ENCODE measurements at places on chromosomes 12 and 14.
A peak's percentile ranks its signal among the peaks of the same experiment; 100 is the strongest.

DNA sequence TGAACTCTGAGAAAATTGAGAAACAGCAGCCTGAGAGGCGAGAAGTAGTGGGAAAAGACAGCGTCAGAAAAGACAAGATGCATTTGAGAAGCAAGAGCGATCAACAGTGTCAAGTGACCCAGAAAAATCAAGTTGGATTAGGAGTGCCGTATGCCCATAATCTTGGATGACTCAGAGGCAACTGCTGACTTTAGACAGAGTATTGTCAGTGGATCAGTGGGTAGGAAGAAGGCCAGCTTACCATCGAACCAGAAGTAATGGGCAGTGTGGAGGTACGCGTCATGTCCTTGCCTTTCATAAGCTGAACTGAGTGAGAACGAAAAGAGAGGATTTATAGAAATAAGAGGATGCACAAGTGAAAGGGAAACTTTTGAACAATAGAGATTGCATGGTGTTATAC is 151.0 kb upstream of the NAV3 start:
- DNase-seq: no peak

DNA sequence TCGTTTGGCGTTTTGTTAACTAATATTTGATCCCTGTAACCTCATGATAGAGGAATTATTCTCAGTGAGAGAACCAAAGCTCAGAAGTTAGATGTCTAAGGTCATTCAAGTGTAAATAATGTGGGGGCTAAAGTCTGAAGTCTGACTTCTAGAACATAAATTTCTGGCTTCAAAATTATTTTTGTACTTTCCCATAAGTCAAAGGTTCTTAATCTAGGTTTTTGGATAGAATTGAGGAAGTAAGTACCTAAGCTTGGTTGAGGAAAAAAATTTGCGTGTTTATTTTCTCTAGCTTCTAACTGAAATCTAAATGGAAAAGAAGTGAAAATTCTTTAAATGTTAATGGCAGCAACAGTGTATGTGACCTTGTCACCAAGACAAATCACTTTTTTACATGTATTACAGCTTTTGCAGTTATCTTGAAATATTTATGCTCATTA is 2.3 kb downstream of the LARP4 start:
- no peak for DNase-seq

DNA sequence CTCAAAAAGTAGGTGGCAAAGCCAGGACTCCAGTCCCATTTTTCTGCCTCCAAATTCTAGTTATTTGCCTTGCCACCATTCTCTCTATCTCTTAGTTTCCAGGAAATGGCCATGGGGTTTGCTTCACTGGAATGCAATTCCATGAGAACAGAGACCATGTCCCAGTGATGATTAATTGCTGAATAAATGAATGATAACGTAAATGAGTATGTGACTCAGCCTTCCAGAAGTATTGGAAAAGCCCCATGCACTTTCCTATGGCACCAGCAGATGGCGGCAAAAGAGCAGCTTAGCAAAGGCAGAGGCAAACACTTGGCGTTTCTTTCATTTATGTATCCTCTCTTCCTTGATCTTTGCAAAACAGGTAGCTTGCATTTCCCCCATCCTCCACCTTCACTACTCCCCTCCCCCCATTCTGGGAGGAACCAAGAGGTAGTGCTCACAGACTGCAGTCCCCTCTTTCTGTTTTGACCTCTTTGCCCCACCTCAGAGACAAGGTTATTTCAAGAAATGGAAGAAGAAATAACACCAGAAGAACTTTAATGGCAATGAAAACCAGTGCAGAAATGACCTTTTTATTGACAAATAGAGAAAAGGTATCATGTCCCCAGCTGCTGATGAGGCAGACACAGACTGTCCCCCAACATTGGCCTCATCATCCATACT is 21.3 kb downstream of the TBX3 start:
- peak; percentile 48 for DNase-seq

- DNase-seq: no peak
These were observed at the start of gene MGP for GRCh38 chr12:14885718-14886221. MGP (minus strand) TSS chr12:14885854; CDS start chr12:14885791, 63 bp downstream.

- DNase-seq: no peak
These were observed 261.2 kb downstream of the EGLN3 start for GRCh38 chr14:33689680-33690079.

GRCh38 chr14:85224241-85224640 is 305.7 kb upstream of the FLRT2 start:
- DNase-seq: no peak

- DNase-seq: no peak
These were observed 52.0 kb downstream of the NFKBIA start for GRCh38 chr14:35352274-35353233.

DNA sequence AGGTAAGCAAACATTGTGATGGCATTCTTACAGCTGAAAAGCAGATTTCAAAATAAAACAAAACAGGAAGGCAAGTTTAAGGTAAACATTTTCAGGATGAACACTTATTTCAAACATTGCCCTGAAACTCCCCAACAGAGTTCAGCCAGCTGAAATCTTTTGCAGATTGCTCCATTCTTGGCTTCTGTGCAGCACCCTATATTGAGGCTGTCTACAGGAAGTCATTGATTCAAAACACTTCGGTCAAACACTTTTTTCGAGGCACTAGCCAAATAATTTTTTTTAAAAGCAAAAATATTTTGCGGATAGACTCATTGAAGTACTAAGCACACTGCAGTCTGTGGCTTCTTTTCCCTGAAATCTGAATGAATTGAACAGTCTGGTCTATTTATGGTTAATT is 318.1 kb upstream of the PDE3A start:
- DNase-seq: no peak

- no peak for DNase-seq
These were observed 259.1 kb downstream of the PCNX1 start for GRCh38 chr14:71166180-71166837.

- no peak for DNase-seq
These were observed 59.6 kb downstream of the ZFP36L1 start for GRCh38 chr14:68733086-68733914.

DNA sequence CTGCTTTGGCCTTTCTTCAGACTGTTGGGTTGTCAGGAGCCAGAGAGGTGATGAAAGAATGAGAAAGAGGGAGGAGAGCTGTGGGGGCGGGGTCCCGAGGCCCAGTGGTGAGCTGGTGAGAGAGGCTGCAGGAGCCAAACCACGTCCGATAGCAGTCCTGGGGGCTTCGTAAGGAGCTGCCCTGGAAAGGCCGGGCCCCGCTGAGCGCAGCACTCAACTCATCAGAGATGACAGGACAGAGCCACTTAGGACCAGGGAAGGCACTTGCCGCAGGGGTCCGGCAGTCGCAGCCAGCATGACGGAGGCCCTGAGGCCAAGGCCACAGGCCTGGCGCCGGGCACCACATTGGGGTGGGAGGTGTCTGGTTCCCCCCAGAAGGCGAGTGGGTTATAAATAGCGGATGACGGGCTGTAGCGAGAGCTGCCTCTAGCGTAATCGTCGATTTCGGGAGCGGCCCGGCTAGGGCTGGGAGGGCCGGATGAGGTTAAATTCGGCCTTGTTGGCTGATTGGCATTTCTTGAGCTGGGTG is 179.0 kb downstream of the TSPAN9 start:
- DNase-seq: no peak
